NCI-H524 treated with DMSO at 0.1 percent for 48 hours (cell line): ENCODE measurements at places on chromosomes 7 and 10.
A peak's percentile ranks its signal among the peaks of the same experiment; 100 is the strongest.

GRCh38 chr7:118846977-118847376 lies 622.5 kb downstream of the ANKRD7 start:
- no peak for DNase-seq

GRCh38 chr10:34539533-34540315 lies 275.4 kb downstream of the PARD3 start:
- no peak for DNase-seq

DNA sequence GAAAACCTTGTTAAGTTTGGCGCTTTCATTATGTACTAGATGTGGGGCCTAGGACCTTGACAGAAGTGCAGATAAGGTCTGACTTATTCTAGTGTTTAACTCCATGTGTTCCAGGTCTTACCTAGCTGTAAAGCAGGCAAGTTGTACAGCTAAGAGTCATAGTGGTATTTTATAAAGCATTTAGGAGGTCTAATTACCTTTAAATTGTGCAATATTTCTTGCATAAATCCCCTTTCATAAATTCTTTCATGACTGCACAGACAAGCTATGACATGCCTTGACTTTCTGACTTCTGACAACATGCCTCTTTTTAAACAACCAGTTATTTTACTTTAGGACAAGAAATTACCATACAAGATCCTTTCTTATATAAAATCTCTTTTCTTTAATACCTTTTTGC lies 151.6 kb upstream of the VSTM2A start:
- DNase-seq, result no peak

DNA sequence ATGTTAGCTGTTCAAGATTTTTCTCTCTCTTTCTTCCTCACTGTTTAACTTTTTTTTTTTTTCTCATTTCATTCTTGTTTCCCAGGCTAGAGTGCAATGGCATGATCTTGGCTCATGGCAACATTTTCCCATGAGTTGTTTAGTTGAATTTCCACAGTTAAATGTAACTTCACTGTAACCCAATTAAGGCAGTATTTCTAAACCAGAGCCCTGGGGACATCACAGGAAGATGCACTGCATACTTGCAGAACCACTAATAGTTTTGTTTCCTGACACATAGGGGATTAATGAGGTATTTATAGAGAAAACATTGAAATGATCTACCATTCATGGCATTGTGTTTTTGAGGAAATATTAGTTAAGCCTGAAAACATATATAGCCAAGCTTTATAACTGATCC lies 795.6 kb upstream of the GHITM start:
- no peak for DNase-seq

- no peak for DNase-seq
Measured at GRCh38 chr10:44951576-44952226, 7.9 kb upstream of the RASSF4 start.

- DNase-seq, result no peak
Measured at GRCh38 chr10:2488446-2489005, 578.8 kb upstream of the PFKP start.

DNA sequence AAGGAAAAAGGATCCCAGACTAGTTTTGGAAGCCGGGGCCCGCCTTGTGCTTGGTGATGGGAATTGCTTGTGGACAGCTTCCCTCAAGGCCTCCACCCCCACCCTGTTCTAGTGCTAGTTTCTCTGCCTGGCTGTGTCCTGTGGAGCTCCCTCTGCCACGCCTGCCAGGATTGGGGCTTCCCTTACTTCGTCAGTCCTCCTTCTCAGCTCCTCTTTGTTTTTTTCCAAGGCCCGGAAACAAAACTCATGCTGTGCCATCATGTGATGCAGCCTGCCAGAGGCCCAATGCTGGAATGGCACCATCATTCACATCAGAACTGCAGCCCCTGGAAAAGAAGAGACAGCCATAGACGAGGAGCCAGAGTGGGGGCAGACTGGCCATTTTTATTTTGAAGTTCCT lies 11.2 kb downstream of the YKT6 start:
- no peak for DNase-seq

GRCh38 chr7:75743455-75743859 lies 4.7 kb upstream of the HIP1 start:
- no peak for DNase-seq

DNA sequence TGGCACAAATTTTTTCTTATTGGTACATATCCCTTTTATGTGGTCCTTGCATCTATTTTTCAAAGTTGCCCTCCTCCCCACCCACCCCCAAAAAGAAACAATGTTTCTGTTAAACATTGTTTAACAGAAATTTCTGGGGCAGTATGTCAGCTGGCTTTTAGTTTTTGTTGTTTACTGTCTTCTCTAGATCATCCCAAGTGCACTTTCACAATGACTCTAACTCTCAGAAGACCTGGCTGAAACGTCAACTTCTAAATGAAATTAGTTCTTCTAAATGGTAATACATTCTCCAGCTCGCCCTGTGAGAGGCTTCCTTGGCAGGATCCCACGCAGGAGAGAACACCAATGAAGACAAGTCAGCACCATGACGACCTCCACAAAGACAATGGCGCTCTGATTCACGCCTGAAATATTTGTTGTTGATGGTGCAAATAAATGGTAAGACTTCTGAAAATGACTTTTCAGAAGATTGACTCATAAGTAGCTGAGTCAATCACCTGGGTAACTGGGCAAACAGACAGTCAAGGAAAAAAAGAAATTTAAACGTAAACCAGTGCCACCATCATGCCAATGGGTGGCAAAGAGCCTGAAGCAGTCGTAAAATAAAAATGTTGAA lies 293.7 kb downstream of the FZD1 start:
- DNase-seq, result no peak

GRCh38 chr10:93790439-93790838 lies 32.7 kb downstream of the LGI1 start:
- DNase-seq, result no peak

DNA sequence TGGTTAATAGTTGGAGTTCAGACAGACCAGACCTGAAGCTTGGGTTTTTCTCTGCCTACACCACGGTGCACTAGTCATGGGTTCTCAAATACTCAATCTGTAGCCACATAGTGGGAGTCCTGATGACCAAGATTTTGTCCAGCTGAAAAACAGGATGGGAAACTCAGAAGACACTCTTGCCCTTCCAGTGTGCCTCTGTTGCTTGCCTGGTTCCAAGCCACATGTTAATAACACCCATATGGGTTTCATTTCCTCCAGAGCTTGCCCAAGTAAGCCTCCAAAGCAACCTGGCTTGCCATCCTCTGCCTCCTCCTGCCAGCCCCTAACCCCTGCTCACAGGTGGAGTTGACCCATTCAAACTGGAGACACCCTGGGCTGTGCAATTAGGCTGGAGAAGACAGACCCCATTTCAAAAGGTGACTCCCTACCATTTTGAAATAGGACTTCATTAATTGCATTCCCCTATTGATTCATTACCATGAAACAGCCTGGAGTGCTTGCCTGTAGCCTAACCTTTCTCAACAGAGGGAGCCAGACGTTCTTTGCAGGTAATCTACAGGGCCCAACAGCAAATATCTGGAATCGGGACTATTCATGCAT lies 108.0 kb upstream of the HABP2 start:
- DNase-seq, result no peak

- no peak for DNase-seq
Measured at GRCh38 chr7:1329966-1330800, 97.5 kb downstream of the UNCX start.

DNA sequence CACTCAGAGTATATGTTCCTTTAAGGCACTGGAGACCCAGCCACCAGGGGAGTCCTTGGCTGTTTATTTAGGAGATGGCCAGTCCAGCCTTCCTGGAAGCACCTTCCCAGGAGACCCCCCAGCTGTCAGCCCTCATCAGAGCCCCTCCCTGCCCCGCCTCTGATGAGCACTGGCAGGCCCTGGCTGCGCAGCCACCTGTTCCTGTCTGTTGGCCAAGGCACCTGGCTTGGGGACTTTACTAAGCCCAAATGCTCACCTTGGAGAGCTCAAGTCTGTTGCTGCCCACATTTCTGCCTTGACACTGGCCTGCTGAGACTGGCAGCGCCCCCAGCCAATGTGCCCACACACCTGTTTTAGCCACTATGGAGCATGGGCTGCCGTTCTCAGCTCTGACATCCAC lies 124.7 kb downstream of the ELMO1 start:
- no peak for DNase-seq

- no peak for DNase-seq
Measured at GRCh38 chr10:51117794-51118193, 43.5 kb downstream of the PRKG1 start.

DNA sequence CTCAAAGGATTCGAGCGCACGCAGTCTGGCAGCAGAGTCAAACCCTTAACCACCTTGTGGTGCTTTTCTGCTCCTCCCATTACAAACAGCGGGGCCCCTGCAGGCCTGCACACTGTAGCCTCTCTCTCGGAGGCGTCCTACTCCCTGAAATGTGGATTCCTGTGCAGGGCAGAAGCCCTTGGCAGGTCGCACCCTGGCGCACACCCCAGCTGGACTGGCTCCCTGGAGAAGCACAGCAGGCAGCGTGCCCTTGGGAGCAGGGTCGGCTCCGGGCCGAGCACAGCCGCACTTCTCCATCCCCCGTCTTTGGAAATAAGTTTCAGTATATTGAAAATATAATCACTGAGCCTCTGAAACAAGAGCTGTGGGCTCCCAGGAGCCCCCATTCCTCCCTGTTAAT lies 144.1 kb downstream of the C10orf105 start:
- DNase-seq, result no peak

DNA sequence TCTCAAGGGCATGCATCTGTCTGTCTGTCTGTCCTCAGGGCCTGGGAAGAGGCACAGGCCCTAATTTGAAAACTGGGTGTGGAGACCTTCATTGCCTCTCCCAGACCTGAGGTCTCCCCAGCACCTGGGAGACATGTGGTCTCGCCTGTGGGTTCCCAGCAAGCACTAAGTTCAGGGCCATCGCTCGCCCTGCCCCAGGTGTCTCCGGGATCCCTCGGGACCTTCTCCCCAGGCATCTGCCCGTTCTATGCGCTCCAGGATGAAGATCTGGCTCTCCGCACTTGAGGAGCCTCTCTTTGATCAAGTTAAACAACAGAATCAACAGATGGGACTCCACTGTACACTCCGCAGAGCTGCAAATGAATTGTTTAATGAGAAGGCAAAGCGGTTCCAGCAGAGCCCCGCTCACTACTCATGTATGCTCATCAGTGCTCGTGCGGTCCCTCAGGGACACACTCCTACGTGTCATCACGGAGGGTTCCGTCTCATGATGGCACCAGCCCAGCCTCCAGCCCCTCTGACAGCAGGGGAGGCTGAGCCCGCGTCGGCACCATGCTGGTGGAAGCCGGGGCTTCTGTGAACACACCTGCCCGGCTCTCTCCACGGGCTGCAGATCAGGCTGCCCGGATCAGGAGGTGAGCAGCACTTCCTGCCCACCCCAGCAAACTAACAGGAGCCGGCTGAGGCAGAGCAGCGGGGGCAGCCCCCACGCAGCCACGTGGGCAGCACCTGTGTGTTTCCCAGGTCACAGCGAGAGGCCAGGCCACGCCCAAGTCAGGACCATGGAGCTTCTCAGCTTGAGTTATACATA lies 132.8 kb downstream of the TCERG1L start:
- DNase-seq, result peak; percentile 4

GRCh38 chr7:156780724-156781455 lies 112.1 kb downstream of the LMBR1 start:
- no peak for DNase-seq

- DNase-seq, result no peak
Measured at GRCh38 chr7:81004098-81004497, 85.2 kb upstream of the SEMA3C start.

- DNase-seq, result no peak
Measured at GRCh38 chr10:12914111-12914510, 87.4 kb downstream of the CCDC3 start.

GRCh38 chr10:5816170-5816569 lies 2.9 kb upstream of the GDI2 start:
- no peak for DNase-seq

- DNase-seq, result no peak
Measured at GRCh38 chr10:80829562-80829961, 291.9 kb downstream of the SH2D4B start.

DNA sequence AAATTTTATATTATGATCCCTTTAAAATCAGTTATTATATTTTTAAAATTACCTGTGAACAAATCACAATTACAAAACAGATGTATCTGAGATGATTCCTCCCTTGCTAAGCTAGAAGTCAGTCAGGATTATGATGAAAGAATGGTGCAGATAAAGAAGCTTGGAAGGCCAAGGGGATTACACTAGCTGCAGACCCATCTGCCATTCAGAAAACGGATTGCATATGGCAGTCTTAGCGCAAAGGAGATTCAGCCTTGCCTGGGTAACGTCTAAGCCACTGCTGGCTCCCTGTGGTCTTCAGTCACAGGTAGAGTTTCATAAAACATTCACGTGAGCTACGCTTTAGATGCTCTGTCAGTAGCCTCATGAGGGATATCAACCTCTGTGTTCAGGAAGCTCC lies 222.2 kb downstream of the POU6F2 start:
- peak; percentile 37 for DNase-seq

GRCh38 chr7:96321658-96322372 lies at the start of gene SLC25A13:
SLC25A13 (minus strand) TSS chr7:96322098; CDS start chr7:96321956, 142 bp downstream.
- peak; percentile 36 for DNase-seq

DNA sequence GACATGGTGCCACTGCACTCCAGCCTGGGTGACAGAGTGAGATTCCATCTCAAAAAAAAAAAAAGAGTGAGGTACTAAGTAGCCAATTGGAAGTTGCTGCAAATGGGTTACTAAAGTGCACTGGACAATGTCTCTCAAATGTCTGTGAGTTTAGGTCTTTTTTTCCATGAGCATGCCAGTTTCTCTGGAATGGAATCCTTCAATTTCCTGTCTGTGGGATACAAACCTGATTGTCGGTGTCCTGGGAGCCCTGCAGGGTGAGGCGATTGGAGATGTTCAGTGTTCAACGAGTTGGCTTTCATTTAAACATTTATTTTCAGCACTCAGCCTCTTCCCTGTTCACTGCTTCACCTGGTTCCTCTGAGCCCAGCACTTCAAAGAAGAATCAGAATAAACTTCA lies 5.3 kb upstream of the CALD1 start:
- no peak for DNase-seq

DNA sequence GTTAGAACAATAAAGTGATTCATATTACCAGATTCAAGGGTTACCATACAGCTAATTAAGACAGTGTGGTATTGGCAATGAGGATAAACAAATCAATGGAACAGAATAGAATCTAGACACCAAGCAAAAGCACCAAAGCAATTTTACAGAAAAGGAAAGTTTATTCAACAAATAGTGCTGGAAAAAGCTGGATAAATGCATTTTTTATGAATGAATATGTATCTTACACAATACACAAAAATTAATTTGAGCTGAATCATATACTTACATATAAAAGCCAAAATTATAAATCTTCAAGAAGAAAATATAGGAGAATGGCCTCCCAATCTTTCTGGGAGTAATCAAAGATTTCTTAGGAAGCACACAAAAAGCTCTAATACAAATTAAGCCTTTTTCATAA lies 220.4 kb upstream of the PTN start:
- no peak for DNase-seq
